Muscle of back (tissue), 13 donors: ENCODE measurements at places on chromosomes 2 and 18. TPM values are rescaled to one million over a fixed set of nuclear protein-coding genes. Genes with fewer than 3 reads are reported as not detected.

ERICH2 gene
- polyA plus RNA-seq: 1.5 TPM

PLB1 gene
- 3.6 TPM for polyA plus RNA-seq

UPP2 gene
- polyA plus RNA-seq: not detected

SLC4A5 gene
- 2.6 TPM for polyA plus RNA-seq

SERPINB5 gene
- not detected for polyA plus RNA-seq

C1D gene
- 34.7 TPM for polyA plus RNA-seq

MPV17 gene
- 39.0 TPM for polyA plus RNA-seq

ANKRD30BL gene
- 0.08 TPM for polyA plus RNA-seq

HNMT gene
- polyA plus RNA-seq: 24.6 TPM

GNAL gene
- 1.8 TPM for polyA plus RNA-seq

MC4R gene
- 0.07 TPM for polyA plus RNA-seq

PARD3B gene
- polyA plus RNA-seq: 7.0 TPM

ABCG8 gene
- 0.08 TPM for polyA plus RNA-seq

ZNF385B gene
- polyA plus RNA-seq: 20.3 TPM

CAPG gene
- 48.6 TPM for polyA plus RNA-seq

ATP6V1B1 gene
- 2.3 TPM for polyA plus RNA-seq

LIMS3 gene
- polyA plus RNA-seq: 6.7 TPM

ST8SIA3 gene
- polyA plus RNA-seq: not detected

CRYGC gene
- not detected for polyA plus RNA-seq

C2orf80 gene
- not detected for polyA plus RNA-seq

PLEK gene
- polyA plus RNA-seq: 6.0 TPM

RAB27B gene
- 0.76 TPM for polyA plus RNA-seq

DTNB gene
- 5.6 TPM for polyA plus RNA-seq

YWHAQ gene
- polyA plus RNA-seq: 224 TPM

SIX2 gene
- polyA plus RNA-seq: 7.3 TPM
